NCI-H1694 treated with DMSO at 0.1 percent for 48 hours (cell line): ENCODE measurements at places on chromosomes 4 and X.

DNA sequence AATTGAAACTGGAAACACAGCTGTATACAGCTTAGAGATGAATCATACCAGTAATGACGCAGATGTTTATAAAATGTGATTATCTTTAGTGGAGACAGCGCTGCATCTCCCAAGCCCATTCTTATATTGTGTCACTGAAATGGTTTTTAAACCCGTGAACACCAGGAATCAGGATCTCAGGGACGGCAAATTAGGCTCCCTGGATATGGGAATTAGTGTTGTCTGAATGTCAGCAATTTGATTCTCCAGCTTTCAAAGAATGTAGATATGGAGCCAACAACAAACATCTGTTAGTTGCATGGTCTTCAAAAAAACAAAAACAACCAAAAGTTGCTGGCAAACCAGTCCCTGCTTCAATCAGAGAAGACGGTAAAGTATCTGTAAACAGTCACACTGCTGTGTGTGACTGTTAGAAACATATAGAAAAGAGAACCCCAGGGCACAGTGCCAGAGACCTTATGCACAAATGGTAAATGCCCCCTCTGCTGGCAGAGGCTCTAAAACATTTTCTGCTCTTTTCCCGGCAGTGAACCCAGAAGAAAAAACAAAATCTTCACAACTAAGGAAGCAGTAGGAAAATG lies 351.9 kb upstream of the FTHL17 start:
- DNase-seq: no peak

DNA sequence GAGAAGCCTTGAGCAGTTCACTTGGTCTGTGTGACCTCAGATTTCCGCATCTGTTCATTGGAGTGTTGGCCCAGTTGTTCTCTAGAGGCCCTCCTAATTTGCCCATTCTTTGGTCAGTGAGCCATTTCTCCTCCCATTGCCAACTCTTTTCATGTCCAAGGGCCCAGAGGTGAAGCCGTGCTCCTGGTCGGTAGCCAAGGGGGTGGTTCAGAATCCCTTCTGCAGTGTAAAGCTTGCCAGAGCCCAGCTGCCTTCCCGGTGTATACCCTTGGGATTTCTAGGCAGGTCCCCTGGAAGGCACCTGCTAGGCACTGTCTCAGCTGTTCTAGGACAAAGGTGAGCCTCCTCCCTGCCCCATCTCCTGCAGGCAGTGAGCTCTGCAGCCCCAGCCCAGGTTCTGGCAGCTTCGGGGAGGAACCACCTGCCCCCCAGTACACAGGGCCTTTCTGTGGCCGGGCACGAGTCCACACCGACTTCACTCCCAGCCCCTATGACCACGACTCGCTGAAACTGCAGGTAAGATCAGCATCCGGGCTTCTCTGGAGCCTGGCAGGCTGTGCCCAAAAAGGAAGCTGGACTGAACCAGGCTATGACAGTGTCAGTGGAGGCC lies 12.3 kb downstream of the SASH3 start:
- no peak for DNase-seq

GRCh38 chr4:114879916-114880669 lies 233.3 kb downstream of the NDST4 start:
- peak; percentile 80 for DNase-seq

GRCh38 chr4:149987330-149988086 lies 90.7 kb upstream of the DCLK2 start:
- DNase-seq: peak; percentile 12

GRCh38 chr4:70706516-70706915 lies 15.2 kb upstream of the RUFY3 start:
- no peak for DNase-seq

DNA sequence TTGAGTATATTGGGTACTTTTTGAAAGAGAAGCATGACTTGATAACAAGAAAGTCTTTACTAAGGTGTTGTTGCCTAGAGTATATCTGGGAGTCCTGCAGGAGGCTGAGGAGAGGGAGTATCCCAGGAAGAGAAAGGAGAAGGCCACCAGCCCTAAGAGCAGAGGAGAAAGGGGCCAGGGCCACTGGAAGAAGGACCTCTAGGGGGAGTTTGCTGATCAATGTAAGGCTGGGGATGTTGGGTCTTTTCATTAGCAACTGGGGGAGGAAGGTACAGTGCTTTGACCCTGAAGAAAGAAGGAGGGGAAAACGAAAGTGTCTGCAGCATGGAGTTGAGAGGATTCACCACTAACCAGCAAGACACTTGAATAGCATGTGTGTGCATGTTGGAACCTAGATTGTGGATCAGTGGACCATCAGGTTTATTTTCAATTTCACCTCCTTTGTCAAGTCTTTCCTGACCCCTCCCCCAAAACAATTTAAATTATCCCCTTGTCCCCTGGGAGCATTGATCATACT lies 4.5 kb downstream of the SMIM9 start:
- DNase-seq: no peak

- DNase-seq: no peak
Measured at GRCh38 chr4:140095694-140096482, 58.1 kb downstream of the MAML3 start.

- no peak for DNase-seq
Measured at GRCh38 chr4:56739066-56739777, 58.1 kb upstream of the HOPX start.

GRCh38 chr4:161604516-161605300 lies 559.1 kb downstream of the FSTL5 start:
- DNase-seq: no peak

DNA sequence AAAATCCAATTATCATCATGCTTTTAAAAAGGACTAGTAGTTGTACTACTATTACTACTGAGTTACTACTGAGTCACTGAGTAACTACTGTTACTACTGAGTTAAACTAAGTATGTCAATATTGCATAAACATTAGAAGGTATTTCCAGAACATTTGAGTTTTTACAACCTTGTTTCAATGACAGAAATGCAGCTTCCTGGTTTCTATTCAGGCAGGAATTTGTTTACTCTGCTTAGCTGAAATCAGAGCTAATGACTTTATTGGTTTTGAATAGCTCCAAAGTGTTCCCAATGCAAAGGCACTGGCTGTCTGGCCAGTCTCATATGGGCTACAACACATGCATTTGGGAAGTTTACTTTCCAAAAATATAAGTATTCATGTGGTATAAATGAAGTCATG lies 12.0 kb downstream of the RPS6KA6 start:
- no peak for DNase-seq

DNA sequence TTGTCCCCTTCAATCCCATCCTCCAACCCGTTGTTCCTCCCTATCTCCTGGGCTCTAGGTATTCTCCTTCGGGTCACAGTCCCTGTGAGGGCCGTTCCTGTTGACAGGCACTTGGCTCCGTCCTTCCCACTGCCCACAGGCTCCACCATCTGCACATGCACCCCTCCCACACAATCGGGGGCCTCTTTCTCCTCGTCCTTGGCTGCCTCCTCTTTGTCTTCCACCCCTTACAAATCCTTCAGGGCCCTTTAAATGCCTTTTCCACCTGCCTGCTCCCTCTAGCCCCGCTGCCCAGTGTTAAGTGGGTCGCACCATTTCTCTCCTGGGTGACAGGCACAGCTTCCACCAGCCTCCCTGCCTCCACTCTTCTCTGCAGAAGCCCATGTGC lies 2.7 kb upstream of the AVPR2 start:
- DNase-seq: no peak

- no peak for DNase-seq
Measured at GRCh38 chr4:186627226-186627865, 72.0 kb upstream of the MTNR1A start.

DNA sequence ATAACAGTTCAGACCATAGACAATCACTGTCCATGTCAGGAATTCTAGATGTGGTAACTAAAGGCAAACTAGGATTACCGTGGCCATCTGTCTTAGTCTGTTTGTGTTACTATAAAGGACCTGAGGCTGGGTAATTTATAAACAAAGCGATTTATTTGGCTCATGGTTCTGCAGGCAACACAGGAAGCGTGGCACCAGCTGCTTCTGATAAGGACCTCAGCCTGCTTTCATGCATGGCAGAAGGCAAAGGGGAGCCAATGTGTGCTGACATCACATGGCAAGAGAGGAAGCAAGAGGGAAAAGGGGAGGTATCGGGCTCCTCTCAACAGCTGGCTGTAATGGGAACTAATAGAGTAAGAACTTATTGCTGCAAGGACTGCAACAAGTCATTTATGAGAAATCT lies 376.7 kb downstream of the GPM6A start:
- no peak for DNase-seq

DNA sequence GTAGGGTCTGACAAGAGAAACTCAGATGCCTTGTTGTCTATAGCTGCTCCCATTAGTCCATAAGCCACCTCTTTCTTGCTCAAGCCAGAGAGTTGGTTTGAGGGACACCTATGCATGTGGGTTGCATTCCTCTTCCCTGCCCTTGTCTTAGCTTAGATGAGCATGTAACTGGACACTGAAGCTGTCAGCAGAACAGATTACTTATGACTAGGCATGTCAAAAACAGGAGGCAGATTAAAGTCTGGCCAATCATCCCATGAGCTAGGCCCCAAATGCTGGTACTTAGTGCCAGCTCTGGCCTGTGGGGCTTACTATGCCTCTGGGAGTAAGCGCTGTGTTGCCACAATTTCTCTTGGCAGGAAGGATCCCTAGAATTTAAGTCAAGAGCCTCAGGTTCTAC lies 215.2 kb downstream of the AR start:
- DNase-seq: no peak
